AG20443 (cell line): ENCODE measurements at places on chromosomes 1 and 21.

GRCh38 chr1:53094533-53094919 is 32.5 kb downstream of the PODN start:
- DNase-seq = no peak

GRCh38 chr1:205589046-205589445 is 42.8 kb downstream of the ELK4 start:
- no peak for DNase-seq

- DNase-seq = no peak
These were observed 91.6 kb downstream of the KIF26B start for GRCh38 chr1:245246433-245246832.

DNA sequence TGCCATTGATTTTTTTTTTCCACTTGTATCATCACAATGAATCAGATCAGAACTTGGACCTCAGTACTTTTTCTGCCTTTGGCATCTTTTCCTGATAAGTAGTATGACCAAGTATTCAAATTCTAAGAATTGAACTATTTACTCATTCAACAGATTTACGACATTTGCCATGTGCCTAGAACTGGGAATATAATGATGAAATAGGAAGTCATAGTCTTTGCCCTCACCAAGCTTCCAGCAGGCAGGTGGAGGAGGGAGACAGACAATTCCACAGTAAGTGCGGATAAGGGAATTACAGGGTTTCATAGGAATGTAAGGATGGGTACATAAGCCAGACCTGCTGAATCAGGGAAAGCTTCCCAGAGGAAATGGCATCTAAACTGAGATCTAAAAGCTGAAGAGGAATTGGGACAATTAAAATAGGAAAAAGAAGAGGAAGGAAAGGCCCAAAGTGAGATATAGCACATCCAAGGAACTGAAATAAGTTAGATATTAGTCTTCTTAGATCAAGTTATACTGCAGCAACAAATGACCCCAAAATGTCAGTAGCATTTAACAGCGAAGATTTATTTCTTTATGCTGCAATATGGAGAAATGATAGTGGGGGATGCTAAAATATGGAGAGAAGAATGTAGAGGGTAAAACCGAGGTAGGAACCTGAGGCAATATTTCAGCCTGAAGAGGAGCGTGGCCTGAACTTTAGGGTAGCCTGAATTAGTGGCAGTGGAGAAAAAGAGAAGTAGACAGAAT is 5.3 kb upstream of the DDX59 start:
- no peak for DNase-seq

DNA sequence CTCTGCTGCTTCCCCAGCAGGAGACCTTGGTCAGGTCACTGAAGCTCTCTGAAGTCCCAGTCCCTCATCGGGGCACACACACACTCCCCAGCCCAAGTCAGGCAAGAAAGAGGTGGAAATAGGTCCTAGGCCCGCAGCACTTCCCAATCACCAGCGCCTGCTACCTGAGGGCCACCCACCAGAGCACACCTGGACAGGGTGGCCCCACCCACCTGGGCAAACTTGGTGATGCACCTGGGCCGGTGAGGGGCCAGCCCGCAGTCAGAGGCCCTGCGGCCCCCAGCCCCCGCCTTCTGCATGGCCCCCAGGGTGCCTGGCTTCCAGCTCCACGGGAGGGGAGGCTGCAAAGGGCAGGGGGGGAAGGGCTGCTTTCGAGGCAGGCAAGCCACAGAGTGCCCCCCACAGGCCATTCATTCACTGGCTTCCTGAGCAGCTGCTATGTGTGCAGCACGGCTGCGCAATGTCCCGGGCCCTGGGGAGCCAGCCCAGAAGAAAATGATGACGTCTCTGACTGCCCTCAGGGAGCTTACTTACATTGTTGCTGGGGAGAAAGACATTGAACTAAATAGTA is 4.7 kb downstream of the SH2D5 start:
- DNase-seq = no peak

DNA sequence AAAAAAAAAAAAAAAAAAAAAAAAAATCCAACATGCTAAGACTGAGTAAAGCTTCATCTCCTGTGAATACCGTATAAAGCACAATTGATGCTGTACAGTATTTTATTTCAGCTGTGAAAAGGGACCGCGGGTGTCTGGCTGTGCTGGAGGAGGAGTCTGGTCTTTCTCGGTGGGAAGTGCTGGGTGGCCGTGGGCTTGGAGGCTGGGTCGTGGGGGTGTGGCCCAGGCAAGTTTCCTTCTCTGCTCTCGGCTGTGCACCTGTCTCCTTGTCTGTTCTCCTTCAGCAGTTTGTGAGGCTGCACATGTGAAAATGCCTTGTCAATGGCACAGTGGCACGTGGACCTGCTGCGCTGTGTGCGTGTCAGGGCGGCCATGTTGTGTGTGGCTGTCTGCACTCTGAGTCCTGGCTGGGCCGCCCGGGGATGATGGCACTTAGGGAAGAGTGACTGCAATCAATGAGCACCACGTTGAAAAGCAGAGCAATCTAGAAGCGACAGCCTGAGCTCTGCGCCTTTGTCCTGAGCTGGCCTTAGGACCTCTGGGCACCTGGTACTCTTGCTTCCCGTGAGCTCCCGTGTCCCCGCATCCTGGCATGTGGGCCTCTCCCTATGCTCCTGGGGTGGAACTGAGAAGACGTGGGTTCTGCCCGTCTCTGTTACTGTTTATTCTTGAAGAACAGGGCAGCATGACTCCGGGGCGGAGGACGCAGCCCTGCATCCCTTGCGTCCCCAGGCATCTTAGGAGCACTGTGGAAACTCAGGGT is 14.5 kb downstream of the AGPAT3 start:
- no peak for DNase-seq

GRCh38 chr1:2566101-2567045 is 10.2 kb downstream of the TNFRSF14 start:
- no peak for DNase-seq

DNA sequence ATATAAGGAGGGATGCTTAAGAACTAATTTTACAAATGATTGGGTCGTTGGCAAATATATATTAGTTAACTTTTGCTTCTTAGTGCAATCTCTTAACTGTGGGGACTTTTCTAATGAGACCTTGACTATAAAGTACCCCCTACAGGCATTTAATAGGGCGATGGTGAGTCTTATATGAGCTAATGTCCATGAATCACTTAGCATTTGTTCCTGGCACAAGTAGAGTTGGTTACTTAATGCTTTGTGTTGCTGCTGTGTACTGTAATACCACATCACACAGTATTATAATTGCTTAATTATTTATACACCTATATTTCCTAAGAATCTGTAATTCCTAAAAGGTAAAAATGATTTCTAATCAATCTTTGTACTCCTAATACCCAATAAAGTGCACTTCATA is 25.3 kb upstream of the TMCO1 start:
- DNase-seq = no peak

DNA sequence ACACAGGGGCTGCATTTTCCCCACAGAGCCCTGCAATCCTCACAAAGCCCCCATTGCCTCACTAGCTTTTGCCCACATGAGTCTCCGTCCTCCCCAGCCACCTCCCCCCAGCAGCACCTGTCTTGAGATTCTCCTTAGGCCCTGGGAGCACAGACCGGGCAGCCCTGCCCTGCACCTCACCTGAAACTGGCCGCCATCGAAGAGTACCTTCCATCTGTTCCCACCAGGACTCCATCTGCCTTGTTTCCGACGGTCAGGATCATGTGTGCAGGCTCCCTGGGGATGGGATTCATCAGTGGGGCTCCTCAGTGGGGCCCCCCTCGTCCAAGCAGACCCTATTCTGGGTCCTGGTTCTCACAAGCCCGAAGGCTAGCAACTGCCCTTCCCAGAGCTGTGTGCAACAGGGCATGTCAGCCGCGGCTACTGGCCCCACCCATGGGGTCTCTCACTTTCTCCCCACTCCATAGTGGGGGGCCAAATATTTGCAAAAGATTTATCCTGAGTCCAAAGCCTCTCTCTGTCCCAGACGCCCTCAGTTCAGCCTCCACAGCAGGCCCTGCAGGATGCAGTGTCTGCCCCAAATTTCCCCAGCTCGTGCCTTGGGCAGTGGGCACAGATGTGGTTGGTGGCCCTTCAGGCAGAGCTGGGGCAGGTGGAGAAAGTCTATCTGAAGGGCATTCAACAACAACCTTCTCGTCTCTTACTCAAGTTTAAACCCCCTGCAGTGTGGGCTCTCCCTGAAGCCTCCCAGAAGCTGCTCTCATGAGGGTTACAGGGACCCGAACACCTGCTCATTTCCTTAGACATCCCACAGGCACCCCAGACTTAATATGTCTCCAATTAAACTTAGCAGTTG is 4.8 kb downstream of the PDZK1IP1 start:
- no peak for DNase-seq
